D721Med (cell line): ENCODE measurements at places on chromosomes 5 and 9.

DNA sequence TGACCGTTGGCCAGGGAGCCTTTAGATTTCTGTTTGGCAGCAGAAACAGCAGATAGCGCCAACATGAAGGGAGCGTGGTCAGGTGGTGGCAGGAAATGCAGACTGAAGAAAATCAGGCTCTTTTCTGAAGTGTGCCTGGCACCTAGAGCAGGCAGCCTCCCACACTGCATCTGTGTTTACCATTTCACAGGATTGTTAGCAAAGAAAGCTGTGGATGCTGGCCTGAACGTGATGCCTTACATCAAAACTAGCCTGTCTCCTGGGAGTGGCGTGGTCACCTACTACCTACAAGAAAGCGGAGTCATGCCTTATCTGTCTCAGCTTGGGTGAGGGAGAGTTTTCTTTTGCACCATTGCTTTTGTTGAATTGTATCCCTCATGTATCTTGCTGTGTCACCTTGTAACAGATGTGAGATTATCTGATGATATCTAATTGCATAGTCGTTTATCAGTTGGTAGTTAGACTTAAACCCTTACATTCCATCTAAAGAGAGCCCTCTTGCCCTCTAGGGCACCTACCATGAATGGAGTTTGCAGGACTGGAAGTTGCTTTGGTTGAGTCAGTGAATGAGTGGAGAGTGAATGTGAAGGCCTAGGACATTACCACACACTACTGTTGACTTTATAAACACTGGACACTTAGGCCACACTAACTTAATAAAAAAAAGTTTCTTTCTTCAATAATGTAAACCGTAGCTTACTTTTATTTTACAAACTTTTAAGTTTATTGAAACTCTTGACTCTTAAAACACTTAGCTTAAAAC, 42.8 kb downstream of the ACO1 start:
- DNase-seq: no peak

GRCh38 chr5:116135344-116135743, 50.5 kb downstream of the COMMD10 start:
- no peak for DNase-seq

GRCh38 chr5:55524816-55525215, 9.9 kb downstream of the PLPP1 start:
- DNase-seq: no peak

DNA sequence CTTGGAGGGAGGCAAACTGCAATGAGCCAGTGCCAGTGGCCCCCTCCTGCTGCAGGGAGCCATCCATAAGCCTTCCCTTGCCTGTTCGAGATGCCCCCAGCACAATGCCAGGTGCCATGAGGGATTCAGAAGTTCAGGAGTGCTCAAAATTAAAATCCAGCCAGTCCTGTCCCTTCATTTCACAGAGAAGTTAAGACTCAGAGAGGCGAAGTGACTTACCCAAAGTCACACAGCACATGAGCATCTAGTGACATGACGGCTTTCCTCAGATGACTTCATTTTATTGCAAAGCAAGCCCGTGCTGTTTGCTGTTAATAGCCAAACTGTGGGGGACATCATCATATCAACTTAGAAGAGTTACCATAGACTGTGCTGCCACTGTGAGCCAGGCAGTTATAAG, 69.3 kb upstream of the SAP30L start:
- DNase-seq: no peak

DNA sequence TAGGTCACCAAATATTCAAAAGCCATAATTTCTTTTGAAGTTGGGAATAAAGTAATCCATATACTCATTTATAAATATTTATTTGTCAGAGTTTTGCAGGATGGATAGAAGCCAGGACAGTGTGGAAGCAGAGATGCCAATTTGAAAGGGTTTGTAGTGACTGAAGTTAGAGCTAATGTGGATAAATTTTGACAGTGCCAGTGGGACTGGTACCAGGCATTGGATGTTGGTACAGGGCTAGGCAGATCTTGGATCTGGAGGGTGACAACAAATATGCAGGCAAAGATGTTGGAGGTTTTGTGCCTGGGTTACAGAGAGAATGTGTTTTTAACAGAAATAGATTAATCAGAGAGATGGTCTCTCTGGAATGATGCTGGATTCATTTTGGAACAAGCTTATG, 135.6 kb downstream of the DMRTA1 start:
- no peak for DNase-seq

GRCh38 chr9:71472400-71472799, 295.9 kb downstream of the CEMIP2 start:
- no peak for DNase-seq
